ENCODE measurements at places on chromosomes 7 and 10.

DNA sequence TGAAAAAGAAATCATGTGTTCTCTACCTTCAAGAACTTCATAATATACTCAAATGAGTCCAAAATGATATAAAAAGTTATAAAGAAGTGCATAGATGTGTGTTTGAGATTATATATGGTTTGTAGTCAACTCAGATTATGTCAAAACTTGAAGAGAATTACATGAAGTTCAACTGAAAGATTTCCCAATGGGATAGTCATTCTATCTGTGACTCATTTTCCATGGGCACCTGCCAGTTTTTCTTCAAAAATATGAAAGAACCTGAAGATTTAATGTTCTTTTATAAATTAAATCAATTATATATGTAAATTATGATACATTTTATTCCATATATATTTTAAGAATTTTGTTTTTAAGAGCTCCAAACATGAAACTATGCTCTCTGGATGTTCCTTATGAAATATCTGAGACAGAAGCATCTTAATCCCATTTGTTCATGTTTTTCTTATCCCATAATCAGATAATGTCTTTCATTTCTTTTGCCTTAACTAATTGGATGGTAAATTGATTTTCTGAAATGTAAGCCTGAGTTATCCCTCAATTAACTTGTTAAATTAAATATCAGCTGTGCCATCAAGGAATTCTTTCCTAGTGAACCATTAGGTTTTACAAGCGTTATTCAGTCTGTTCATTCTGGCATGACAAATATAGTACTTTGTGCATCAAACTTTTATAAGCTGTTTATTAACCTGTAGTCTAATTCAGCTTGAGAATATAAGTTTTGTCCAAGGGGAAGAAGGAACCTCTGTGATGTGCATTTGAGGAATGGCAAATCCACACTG lies 387.1 kb downstream of the IPMK start:
- H3K27ac ChIP-seq = no peak overlapping the region
- DNase-seq = no peak
- H3K4me3 ChIP-seq = no peak overlapping the region
- H3K4me1 ChIP-seq = no peaks in the 10 kb centered on the region
- H3K27me3 ChIP-seq = no peaks in the 10 kb centered on the region

GRCh38 chr10:128694168-128694850 lies 568.1 kb upstream of the MKI67 start:
- H3K27me3 ChIP-seq = no peaks in the 10 kb centered on the region
- H3K4me3 ChIP-seq = no peak overlapping the region
- H3K36me3 ChIP-seq = no peaks in the 10 kb centered on the region
- no peak overlapping the region for H3K27ac ChIP-seq
- H3K4me1 ChIP-seq = no peaks in the 10 kb centered on the region

- H3K4me1 ChIP-seq = no peaks in the 10 kb centered on the region
- H3K4me3 ChIP-seq = no peak overlapping the region
- no peaks in the 10 kb centered on the region for H3K27me3 ChIP-seq
- H3K36me3 ChIP-seq = no peaks in the 10 kb centered on the region
Measured at GRCh38 chr10:127890832-127891334, 1.9 kb downstream of the CLRN3 start.

DNA sequence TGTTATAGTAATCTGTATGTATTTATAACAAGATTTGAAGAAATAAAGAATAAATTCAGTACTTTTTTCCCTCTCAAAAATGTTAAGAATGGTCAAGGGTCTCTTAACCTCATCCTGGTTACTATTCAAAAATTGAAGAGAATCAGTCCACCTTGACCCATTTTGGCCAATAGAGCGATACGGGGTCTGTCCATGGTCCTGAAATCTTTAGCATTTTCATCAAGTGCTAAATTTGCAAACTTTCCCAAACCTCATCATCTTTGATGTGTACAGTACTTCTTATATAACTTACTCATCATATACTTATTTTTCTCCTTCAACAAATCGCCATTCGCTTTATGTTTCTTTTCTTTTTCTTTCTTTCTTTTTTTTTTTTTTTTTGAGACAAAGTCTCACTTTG lies 23.6 kb downstream of the TMEM178B start:
- no peaks in the 10 kb centered on the region for H3K36me3 ChIP-seq
- H3K27ac ChIP-seq = no peak overlapping the region
- no peaks in the 10 kb centered on the region for H3K4me1 ChIP-seq
- H3K27me3 ChIP-seq = peaks cover 7% of the 10 kb centered on the region
- no peak overlapping the region for H3K4me3 ChIP-seq
- no peak for DNase-seq

GRCh38 chr7:55018361-55019190 lies at the start of gene EGFR:
EGFR (plus strand) TSS chr7:55019017; CDS start chr7:55019278, 261 bp downstream.
- H3K27ac ChIP-seq = no peak within 1 kb of the TSS
- no peak within 1 kb of the TSS for H3K4me3 ChIP-seq
- no peaks in the 10 kb centered on the region for H3K36me3 ChIP-seq
- peaks cover 6% of the 10 kb centered on the region for H3K4me1 ChIP-seq
- no peak for DNase-seq

Measured in CD4-positive, alpha-beta T cell (primary cell).